Stimulated activated CD8-positive, alpha-beta memory T cell treated with anti-CD3 and anti-CD28 coated beads, Interleukin-2, amount 100 ng/mL, for 1 hour (primary cell): ENCODE measurements at places on chromosomes 16 and 17.

DNA sequence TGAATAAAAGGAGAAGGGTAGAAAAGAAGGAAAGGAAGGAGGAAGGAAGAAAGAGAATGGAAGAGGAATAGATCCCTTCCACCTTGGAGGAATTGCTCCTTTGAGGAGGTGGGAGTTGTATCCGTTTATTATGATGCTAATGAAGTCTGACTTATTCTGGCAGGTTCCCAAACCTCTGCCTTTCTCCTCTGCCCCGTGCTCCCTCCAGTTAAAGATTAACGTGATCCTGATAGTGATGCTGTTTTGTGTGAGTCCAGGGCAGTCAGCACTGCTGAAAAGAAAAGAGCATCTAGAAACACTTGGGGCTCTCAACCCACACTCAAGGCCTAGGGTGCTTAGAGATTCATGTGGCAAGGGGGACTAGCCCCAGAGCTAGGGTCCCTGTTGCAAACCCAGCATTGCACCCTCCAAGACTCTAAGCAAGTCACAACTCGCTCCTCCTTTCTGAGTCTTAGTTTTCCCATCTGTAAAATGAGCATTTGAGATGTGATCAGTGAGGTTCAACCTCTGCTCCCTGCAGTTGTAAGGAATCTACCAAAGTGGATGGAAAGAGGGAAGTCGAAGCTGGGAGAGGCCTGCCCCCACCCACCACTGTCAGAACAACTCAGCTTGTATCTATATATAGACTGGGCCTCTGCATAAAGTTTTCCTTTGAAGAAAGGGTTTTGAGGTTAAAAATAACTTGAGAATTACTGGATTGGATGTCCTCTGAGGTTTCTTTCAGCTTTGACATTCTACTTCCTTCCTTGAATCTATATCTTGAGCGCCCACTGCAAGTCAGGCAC lies 46.9 kb upstream of the TMEM132E start:
- no peak for DNase-seq

- DNase-seq, result no peak
Observed at GRCh38 chr17:393806-394717, 41.5 kb upstream of the RPH3AL start.

DNA sequence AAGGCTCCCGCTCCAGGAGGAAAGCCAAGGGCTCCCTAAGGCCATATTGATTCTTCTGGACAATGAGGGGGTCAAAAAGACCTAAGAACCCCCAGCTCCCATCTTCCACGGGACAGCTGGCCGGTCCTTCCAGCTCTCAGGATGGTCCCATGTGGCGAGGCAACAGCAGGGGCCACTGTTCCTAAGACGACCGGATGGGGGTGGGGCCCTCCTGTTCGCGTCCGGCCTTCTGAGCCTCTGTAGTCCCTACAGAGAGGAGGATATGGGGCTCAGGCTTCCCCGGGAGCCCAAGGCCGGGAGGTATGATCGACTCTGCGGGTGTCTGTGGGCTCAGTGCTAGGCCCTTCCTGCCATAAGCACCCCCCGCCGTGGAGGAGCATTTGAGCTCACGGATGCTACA lies 6.0 kb upstream of the DCXR start:
- DNase-seq, result no peak

DNA sequence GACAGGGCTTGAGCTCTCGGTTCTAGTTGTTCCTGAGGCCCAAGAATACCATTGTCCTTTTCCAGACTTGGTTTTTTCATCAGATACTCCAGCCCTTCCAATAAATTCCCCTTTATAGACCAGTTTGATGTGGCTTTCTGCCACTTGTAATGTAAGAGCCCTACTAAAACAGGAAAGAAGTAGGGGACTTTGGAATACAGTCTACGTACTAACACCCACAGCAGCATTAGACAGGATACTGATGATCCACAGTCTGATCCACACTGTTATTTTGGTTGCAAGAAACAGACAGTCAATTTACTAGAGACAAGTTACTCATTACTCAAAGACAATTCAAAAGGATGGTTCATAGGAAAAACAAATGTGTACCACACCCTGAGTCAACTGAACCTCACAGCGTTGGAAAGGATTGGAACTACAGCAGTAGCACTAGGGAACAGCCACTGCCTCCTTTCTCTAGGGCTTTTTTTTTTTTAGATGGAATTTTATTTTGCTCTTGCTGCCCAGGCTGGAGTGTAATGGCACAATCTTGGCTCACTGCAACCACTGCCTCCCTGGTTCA lies 45.9 kb upstream of the MED13 start:
- no peak for DNase-seq

GRCh38 chr17:38440614-38441397 lies 12.5 kb downstream of the ARHGAP23 start:
- DNase-seq, result no peak

- no peak for DNase-seq
Observed at GRCh38 chr17:18246880-18247612, 11.5 kb downstream of the FLII start.

DNA sequence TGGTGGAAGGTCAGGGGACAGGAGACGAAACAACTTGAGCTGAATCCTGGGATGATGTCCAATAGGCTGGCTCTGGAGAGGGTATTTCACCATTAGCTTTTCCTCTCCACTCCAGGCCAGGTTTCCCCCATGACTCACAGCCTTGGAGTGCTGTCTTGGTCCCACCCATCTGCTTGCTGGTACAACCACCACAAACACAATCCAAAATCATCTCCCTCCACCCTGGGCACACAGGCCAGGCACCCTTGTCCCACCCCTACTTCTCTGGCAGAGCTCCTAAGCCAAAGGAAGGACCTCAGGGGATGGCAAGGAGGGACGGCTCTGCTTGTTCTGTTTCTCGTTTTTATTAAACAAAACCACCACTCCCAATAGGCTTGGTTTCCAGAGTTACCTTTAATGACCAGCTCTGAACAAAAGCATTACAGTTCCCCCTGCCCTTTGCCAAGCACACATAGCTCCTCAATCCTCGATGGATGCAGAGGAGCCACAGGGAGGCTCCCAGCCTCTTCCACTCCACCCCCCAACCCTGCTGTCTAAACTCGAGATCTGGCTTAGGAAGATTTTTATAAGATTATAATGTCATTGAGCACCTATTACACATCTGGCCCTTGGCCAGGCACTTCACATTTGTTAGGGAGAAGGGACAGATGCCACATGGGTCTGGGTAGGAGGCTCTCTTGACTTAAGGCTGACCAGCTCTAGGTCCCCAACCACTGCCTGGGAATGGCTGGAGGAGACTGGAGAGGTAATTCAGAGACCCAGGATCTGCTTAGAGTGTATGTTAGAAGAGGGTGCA lies 13.3 kb downstream of the CAVIN1 start:
- DNase-seq, result no peak

DNA sequence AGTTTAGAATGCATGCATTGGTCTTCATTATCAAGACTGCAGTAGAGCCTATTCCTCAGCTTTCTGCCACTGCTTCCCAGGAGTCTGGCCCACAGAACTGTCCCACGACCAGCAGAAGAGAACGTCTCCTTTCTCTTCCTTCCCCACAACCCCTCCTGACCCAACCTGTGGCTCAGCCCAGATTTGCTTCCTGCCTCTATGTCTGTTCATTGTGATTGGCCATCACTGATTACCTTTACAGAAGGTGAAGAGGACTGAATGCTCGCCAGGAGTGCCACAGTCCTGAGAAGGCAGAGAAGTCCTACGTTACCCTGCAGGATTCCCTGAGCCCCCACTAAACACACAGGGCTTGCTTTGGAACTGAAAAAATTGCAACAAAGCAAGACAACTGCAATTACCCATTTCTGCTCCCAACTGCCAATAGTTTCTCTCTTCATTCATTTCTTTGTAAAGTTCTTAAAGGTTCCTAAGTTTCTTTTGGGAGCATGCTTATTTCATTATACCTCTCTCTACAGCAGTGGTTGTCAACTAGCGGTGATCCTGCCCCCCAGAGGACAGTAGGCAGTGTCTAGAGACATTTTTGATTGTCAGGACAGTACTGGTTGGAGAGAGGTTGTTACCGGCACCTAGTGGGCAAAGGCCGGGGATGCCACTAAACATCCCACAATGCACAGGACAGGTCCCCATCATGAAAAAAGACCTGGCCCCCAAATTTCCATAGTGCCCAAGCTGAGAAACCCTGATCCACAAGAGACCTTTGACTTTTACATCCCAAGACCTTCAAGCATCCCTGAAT lies 4.5 kb upstream of the NAT9 start:
- no peak for DNase-seq

DNA sequence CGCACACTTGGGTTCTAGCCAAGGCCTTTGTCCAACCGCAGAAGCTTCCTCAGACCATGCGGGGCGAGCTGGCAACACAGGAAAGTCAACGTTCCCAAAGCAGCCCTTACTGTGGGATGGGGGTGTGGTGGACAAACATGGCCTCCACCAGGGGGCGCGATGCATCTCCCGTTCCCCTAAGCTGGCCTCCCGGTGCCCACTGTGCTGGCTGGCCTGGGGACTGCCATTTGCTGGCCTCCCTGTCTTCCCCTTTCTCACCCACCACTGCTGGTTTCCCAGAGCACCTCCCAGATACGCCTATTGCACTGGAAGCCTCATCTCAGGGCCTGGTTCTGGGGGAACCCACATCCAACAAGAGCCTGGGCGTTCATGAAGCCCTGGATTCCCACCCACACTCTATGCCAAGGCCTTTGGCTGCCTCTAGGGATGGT lies 145.3 kb downstream of the IRF8 start:
- DNase-seq, result no peak

GRCh38 chr17:9402590-9403199 lies 172.9 kb downstream of the STX8 start:
- no peak for DNase-seq

GRCh38 chr17:70891306-70891705 lies 722.0 kb downstream of the KCNJ2 start:
- no peak for DNase-seq

- DNase-seq, result no peak
Observed at GRCh38 chr17:63232565-63233310, 213.4 kb downstream of the CYB561 start.

- no peak for DNase-seq
Observed at GRCh38 chr16:69595127-69596036, 29.6 kb downstream of the NFAT5 start.

GRCh38 chr16:4395055-4395726 lies 21.2 kb downstream of the CORO7 start:
- DNase-seq, result no peak

GRCh38 chr17:74460996-74461395 lies 5.4 kb upstream of the CD300A start:
- DNase-seq, result no peak

- DNase-seq, result no peak
Observed at GRCh38 chr17:47218896-47219430, 9.8 kb downstream of the MYL4 start.

DNA sequence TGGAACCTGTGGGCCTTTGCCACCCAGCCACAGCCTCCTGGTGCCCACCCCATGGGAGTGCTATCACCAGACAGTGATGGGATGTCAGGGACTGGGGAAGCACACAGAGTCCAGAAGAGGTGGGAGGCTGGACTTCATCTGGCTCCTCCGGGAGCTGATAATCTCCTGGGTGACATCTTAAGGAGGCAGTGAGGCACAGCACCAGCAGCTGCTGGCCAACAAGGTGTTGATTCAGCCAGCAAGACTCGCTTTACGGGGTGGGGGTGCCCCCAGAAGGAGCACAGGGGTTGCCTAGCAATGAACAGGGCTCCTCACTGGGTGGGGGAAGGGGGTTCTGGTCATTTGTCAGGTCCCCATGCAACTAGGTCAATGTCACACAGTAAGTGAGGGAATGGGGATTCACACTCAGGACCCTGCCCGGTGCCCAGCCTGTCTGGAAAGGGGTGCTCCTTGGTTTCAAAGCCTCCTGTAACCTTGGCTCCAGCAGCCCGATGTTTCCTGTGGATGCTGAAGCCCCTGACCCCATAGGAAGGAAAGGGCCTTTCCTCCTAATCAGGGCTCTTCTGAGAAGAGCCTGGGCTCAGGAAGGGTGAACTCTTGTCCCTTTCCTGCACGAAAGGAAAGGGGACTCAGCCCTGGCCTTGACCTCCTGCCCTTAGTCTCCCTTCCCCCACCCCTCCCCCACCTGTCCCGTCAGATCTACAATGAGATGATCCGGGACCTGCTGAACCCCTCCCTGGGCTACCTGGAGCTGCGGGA lies 17.7 kb downstream of the KIF19 start:
- DNase-seq, result no peak

- DNase-seq, result no peak
Observed at GRCh38 chr17:60695960-60696359, 18.3 kb downstream of the BCAS3 start.

- no peak for DNase-seq
Observed at GRCh38 chr17:5122586-5123342, 6.9 kb downstream of the USP6 start.

DNA sequence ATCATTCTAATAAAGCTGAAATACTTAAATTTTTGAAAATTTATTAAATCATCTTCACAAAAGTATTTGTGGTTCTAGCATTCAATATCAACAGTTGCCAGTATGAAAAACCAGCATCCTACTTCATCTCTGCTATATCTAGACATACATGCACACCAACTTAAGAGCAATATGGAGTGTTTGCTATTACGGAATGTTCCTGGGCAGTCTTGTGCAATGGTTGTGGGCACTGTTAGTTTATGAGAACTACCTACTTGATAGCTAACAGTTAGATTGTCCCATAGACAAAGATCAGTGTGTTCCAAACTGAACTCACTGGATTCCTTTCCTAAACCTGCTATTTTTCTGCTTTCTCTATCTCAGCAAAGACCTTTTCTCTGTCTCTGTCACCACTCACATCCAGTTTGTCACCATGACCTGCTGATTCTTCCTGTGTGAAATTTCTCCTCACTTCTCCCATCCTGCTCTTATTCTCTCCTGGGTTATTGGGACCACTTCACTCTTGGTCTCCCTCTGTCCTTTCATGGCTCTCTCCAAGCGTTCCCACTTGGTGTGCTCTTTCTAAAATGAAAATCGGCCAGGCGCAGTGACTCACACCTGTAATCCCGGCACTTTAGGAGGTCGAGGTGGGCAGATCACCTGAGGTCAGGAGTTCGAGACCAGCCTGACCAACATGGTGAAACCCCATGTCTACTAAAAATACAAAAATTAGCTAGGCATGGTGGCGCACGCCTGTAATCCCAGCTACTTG lies 27.7 kb downstream of the CNTROB start:
- no peak for DNase-seq

DNA sequence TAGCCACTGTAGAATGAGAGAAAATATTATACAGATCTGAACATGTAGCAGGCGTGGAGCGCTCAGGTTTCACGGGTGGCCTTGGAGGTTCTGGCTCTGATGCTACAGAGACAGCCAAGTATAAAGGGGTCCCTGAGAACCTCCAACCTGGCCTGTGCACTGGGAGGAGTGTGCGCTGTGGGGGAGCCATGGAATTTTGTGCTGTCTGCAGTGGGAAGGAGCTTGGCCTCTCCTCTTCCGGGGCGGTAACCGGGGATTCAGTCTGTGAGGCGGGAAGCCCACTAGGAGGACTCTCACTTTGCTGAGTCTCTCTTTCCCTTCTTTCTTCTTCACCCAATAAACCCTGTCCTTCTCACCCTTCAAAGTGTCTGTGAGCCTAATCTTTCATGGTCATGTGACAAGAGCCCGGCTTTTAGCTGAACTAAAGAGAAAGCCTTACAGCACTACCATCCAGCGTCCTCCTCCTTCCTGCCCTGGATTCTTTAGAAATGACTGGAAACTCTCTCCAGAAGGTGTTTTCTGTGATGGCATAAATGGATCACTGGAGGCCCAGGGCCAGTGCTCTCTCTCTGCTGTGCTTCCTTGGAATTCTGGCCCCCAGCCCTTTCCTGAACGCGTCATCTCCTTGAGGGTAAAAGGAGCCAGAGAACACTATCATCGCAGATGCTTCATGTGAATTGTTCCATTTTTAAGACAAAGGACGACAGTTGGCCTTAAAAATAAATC lies 232.1 kb upstream of the CACNG5 start:
- no peak for DNase-seq

GRCh38 chr17:37283414-37283961 lies 92.3 kb upstream of the C17orf78 start:
- no peak for DNase-seq

- DNase-seq, result no peak
Observed at GRCh38 chr16:7820816-7821215, 488.2 kb downstream of the RBFOX1 start.
